Colonic mucosa (tissue), 4 donors: ENCODE measurements at places on chromosomes 7 and 10.

- no peak overlapping the region for H3K4me3 ChIP-seq
- H3K27me3 ChIP-seq: no peaks in the 10 kb centered on the region
Observed at GRCh38 chr7:500521-501420, 18.9 kb downstream of the PDGFA start.

DNA sequence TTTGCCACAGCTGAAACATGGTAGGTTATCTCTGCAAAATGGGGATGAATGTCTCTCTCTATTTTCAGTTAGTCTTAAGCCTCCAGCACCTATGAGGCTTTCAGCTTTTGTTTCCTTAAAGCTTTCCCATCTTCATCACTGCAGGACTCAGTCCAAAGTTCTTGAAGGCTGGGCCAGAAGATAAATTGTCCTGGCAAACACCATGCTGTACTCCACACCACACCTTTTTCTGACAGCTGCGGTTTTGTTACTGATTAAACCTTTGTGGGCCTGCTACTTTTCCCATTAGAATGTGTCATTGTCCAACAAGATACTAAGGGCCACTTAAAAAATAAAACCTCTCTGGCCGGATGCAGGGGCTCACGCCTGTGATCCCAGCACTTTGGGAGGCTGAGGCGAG is 87.2 kb upstream of the A1CF start:
- H3K27ac ChIP-seq: peak overlapping the region; percentile 88
- DNase-seq: peak; percentile 86
- peaks cover 6% of the 10 kb centered on the region for H3K4me1 ChIP-seq
- no peaks in the 10 kb centered on the region for H3K36me3 ChIP-seq

DNA sequence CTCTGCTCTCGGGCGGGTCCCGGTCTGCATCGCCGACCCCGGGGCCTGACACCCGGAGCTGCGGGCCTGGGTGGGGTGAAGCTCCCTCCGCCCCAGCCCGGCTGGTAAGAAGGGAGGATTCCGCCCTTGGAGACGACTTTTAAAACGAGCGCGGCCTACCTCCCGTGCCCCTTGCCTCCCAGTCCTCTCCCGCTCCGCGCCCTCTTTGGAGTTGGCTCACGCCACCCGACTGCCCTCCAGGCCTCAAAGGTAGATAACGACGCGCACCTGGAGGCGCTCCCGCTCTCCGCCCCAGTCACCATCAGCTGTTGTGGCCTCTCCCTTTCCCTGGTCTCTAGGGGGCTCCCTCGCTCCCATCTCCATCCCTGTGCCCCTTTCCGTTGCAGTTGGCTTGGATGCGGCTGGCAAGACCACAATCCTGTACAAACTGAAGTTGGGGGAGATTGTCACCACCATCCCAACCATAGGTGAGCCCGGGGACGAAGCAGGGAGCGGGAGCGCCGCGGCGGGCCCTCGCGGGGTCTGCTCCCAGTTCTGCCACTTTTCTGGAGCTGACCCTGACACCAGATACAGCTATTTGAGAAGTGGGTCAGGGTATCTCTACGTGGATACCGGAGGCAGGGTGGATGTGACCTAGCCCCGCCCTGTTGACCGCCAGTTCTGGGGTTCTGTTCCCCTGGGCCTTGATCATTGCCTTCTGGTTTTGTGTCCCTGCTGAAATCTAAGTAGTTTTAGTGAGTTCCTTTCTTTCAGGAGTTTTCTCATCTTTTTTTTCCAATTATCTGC is 679 bp downstream of the ARF5 start:
- DNase-seq: peak; percentile 71
- H3K36me3 ChIP-seq: peaks cover 9% of the 10 kb centered on the region
- peak overlapping the region; percentile 71 for H3K27ac ChIP-seq
- peaks cover 16% of the 10 kb centered on the region for H3K4me1 ChIP-seq
- H3K27me3 ChIP-seq: no peaks in the 10 kb centered on the region

GRCh38 chr7:48734695-48735406 is 189.5 kb upstream of the CDC14C start:
- no peak for DNase-seq
- H3K36me3 ChIP-seq: no peaks in the 10 kb centered on the region
- no peaks in the 10 kb centered on the region for H3K27me3 ChIP-seq

- peak; percentile 44 for DNase-seq
- H3K27me3 ChIP-seq: no peaks in the 10 kb centered on the region
- H3K36me3 ChIP-seq: no peaks in the 10 kb centered on the region
Observed at GRCh38 chr7:136114966-136115762, 138.0 kb upstream of the MTPN start.

- no peak overlapping the region for H3K4me3 ChIP-seq
- peaks cover 9% of the 10 kb centered on the region for H3K4me1 ChIP-seq
- peak overlapping the region; percentile 39 for H3K27ac ChIP-seq
- no peaks in the 10 kb centered on the region for H3K36me3 ChIP-seq
- H3K27me3 ChIP-seq: no peaks in the 10 kb centered on the region
Observed at GRCh38 chr7:4713183-4713784, 31.2 kb downstream of the FOXK1 start.
